Activated effector memory CD4-positive, alpha-beta T cell treated with anti-CD3 and anti-CD28 coated beads, Interleukin-2, amount 50 U/mL, for 16 hours (primary cell): ENCODE measurements at places on chromosomes 5 and 9.

DNA sequence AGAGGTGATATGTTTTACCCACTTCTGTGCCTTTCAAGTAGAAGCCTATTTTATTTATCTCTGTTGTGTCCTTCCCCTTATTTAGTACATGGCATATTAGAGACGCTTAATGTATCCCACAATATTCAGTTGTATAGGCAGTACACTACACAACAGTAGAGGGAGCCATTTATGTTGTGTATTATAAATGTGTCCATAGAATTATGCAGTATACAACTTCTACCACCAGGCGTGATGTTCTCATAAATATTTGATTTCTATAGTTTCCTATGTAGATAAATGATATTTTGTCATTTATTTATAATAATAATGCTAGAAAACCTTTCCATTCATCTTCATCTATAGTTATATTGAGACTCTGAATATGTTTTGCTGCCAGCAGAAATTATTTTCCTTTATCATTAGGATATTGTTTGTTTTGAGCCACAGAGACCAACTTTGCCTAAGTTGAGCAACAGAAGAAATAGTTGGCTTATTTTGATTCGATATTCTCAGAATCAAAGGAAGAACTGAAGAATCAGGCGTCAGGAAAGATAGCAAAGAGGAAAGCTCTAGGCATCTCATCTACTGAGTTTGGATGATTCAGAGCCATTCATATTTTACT lies 81.7 kb downstream of the ADAMTS19 start:
- DNase-seq = no peak

DNA sequence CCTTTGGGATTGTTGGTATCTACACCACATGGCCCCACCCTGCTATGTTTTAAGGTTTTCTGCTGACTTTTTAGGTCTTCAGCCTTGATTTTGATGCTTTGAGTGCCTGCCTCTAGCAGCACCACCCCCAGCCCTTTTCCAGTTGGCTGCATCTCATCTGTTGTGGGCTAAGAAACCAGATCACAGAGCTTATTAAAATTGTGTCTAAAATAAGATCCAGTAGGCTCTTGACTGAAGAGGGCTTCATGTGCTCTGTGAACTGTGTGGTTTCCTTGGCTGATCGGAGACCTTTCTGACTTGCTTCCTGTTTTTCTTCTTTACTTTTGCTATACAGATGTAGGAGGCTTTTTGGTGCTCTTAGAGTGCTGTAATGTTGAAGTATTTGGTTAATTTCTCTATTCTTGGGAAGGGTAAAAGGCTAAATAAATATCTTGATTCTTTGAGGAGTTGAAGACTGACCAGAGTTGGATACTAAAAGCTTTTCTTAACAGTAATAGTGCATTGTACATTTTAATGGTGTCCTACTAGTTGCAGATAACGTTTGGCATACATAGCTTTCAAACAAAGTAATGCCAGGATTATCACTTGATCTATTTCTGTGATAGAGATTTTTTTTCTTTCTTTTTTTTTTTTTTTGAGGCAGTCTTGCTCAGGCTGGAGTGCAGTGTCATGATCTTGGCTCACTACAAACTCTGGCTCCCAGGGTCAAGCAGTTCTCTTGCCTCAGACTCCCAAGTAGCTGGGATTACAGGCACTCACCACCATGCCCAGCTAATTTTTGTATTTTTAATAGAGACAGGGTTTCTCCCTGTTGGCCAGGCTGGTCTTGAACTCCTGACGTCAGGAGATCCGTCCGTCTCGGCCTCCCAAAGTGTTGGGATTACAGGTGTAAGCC lies 4.5 kb downstream of the UBE2D2 start:
- peak; percentile 71 for DNase-seq

- no peak for DNase-seq
Measured at GRCh38 chr9:90864779-90865178, 63.2 kb downstream of the SYK start.

DNA sequence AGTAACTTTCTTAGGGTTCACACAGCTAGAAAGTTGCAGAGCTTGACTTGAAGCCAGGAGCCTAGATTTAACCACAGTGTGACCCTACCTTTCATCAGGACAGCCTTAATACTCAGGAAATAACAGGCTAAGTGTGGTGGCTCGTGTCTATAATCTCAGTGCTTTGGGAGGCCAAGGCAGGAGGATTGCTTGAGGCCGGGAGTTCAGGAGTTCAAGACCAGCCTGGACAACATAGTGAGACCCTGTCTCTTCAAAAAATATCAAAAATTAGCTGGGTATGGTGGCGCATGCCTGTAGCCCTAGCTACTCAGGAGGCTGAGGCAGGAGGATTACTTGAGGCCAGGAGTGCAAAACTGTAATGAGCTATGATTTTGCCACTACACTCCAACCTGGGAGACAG lies 681.1 kb downstream of the MAT2B start:
- DNase-seq = no peak

DNA sequence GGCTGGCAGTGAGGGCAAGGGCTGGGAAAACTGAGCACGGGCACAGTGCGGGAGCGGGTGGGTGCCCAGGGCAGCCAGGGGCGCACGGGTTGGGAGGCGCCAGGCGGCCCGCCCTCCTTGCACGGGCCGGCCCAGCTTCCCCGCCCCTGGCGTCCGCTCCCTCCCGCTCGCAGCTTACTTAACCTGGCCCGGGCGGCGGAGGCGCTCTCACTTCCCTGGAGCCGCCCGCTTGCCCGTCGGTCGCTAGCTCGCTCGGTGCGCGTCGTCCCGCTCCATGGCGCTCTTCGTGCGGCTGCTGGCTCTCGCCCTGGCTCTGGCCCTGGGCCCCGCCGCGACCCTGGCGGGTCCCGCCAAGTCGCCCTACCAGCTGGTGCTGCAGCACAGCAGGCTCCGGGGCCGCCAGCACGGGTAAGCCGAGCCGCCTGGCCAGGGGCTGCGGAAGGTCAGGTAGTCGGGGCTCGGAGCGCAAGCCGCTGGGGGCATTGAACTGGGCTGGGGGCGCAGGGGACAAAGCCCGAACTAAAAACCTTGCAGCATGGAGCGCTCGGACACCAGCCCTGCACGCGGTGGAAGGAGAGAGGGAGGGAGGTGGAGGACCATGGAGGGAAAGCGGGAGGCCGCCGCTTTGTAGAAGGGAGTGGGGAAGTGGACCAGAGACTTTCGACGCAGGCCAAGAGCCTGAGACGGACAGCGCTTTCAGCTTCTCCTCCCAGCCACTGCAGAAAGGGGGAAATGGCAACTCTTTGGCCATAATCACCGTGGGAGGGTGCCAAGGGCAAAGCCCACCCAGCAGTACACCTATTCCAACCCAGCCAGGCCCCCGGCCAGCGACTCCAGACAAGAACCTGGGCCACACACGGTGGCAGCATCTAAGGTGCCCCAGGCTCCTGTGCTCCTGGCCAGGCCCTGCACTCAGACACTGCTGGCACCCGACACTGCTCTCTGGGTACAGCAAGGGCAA lies at the start of gene TGFBI:
TSS of gene TGFBI (plus strand) at position 207 of the 961 bp plus-strand sequence. CDS start at position 275, 68 bp downstream.
- DNase-seq = peak; percentile 73

- no peak for DNase-seq
Measured at GRCh38 chr9:714675-715074, 126.8 kb upstream of the DMRT1 start.

DNA sequence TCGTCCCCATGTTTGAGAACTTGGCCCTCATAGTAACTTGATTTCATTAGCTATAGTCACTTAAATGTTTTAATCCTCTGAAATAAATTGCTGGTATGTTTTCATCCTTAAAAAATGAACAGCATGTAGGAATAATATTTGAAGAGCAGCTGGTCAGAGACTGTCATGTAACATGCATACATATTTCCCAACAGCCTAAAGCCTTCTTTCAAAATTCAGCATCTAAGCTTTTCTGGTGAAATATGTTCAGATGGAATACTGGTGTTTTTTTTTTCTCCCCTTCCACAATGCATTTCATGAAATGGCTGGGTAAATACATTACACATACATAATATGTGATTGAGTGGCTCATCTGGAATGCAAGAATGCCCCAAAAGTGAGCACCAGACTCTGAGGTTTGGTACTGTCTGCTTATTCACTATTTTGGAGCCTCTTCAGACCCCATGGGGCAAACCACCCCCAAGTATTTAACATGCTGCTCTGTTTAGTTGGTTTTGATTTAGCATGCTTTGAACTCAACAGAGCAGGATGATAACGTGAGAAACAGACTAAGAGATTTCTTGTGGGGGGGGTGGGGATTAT lies 94.0 kb downstream of the SMARCA2 start:
- DNase-seq = no peak

- no peak for DNase-seq
Measured at GRCh38 chr5:131142970-131143617, 22.0 kb downstream of the HINT1 start.

DNA sequence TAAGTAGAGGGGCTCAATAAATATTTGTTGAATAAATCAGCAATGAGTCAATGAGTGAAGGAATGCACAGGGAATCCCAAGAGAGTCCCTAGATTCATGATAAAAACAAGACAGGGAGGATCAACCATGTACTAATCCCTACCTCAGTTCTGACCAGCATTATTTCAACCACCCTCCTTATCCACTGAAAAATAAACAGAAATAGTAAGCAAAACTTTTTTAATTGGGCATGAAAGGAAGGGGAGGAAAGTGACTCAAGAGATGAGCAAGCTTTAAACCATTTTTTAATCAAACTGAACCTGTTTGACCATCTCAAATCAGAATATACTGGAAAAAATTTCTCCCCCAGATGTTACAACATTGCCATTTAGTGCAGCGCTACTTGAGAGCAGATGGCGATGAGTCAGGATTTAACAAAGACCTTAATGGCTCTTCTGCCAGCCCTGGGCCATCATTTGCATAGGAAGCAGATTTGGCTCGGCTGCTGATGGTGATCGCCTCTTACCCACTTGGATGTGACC lies 194.8 kb upstream of the SLC30A5 start:
- DNase-seq = no peak

DNA sequence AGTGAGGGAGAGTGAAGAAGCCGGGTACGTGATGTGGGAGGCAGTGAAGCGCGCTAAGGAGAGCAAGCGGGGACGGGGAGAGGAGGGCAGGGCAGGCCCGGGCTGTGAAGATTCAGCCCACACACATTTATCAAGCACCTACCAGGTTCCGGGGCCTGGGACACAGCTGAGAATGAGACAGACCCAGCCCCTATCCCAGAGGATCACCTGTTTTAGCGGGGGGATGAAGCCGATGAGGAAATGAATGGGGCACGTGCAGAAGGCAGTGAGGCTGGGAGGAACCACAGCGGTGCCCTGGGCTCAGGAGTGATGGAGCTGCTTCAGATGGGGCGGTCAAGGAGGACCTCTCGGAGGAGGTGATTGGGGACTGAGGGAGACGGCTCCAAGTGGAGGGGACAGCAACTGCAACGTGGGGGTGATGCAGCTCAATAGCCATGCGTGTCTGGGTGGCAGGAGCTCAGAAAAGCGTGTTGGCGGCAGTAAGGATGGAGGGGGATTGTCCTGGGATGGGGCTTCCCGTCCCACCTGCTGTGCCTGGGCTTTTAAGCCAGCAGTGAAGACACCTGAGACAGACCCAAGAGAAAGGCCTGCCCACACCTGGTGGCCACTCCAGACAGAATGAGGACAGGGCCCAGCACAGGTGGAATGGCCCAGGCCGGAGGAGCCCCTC lies 77.5 kb upstream of the UNC5A start:
- peak; percentile 51 for DNase-seq

DNA sequence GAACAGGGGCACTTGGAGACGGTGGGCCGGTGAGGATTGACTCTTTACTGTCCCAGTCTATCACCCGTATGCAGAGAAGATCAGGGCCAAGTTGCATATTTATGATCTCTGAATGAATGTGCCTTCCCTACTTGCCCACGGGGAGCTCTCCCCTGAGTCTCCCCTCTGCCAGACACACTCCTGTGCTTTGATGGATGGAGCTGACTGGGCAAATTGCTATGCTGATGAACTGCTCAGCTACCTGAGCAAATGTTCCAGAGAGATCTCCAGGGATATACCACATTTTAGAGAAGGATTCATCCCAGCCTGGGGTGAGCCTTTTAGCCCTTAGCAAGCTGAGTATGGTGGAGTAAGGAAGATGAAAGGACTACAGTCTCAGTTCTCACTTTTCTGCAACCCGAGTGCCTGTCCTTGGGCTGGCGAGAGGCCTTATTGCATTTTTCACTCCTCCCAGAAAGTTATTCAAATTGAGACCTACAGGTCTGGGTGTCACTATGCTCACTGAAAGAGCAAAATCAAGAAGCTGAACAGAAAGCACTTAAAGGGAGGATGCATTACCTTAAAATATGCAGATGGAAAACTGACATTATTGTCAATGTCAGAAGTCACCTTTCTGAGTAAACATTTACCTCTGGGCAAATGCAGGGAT lies 526.7 kb upstream of the WWC1 start:
- no peak for DNase-seq

DNA sequence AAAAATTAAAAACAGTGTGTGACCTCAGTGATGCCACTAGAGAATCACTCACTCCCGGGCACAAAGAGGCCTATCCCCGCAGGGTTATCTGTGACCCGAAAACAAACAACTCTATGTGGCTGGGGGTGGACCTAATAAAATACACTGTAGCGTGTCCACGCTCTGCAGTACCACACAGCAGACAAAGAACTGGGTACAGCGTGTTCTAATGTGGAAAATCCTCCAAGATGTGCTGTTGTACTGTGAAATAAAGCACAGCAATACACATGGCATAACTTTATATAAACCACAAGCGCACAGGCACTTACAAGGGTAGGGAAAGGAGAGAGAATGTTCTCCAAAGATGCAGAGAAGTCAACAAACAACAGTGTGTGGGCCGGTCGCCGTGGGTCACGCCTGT lies 8.1 kb upstream of the SLC34A1 start:
- no peak for DNase-seq

DNA sequence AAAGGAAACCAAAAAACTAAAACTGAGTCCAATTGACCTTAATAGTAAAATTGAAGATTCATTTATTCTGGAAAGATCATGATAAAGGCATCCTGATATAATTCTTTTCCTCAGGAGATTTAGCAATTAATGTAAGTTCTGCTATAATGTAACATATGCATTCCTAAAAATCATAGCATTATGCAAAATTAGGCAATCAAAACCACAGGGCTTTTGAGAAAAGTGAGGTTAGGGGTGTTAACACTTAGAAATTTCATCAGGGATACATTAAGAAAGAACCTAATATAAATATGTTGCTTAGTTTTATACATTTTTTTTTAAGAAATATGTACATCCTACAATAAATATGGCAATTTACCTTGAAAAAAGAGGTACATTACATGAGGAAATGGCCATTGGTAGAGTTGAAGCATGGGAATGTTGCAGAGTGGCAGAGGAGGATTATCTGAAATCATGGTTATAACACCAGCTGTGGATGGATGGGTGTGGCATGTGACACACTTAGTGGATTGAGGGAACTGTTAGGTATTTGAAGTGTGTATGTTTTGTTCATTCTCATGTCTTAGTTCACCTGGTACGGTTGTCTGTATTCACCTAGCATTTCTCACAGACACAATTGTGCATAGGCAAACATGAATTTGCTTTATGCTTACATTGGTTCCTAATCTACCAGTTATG lies 51.1 kb downstream of the CCNH start:
- DNase-seq = no peak
